ENCODE measurements at places on chromosomes 12 and 14. TPM values are rescaled to one million over a fixed set of nuclear protein-coding genes. Genes with fewer than 3 reads are reported as not detected.

EIF4B gene
- 216 TPM for polyA plus RNA-seq

KCNC2 gene
- 3.5 TPM for polyA plus RNA-seq

ACOT6 gene
- not detected for polyA plus RNA-seq

SLCO1A2 gene
- 8.1 TPM for polyA plus RNA-seq

KRT71 gene
- polyA plus RNA-seq = not detected

IPO8 gene
- 22.2 TPM for polyA plus RNA-seq

EXOC3L4 gene
- not detected for polyA plus RNA-seq

PAX9 gene
- polyA plus RNA-seq = 2.8 TPM

MGP gene
- 27.0 TPM for polyA plus RNA-seq

PKP2 gene
- 16.0 TPM for polyA plus RNA-seq

DAAM1 gene
- polyA plus RNA-seq = 15.6 TPM

IL22 gene
- not detected for polyA plus RNA-seq

BCL2L14 gene
- polyA plus RNA-seq = not detected

APOF gene
- not detected for polyA plus RNA-seq

TDRD9 gene
- 0.61 TPM for polyA plus RNA-seq

NTF3 gene
- polyA plus RNA-seq = 2.1 TPM

CMKLR1 gene
- 1.6 TPM for polyA plus RNA-seq

E2F7 gene
- polyA plus RNA-seq = 11.3 TPM

SPRYD4 gene
- 1.2 TPM for polyA plus RNA-seq

OTOGL gene
- 0.39 TPM for polyA plus RNA-seq

CCDC197 gene
- polyA plus RNA-seq = not detected
